Fibroblast of skin of left biceps (primary cell): ENCODE measurements at places on chromosomes 4 and X.

GRCh38 chrX:38166478-38167083 is 54.1 kb downstream of the SRPX start:
- DNase-seq, result no peak

DNA sequence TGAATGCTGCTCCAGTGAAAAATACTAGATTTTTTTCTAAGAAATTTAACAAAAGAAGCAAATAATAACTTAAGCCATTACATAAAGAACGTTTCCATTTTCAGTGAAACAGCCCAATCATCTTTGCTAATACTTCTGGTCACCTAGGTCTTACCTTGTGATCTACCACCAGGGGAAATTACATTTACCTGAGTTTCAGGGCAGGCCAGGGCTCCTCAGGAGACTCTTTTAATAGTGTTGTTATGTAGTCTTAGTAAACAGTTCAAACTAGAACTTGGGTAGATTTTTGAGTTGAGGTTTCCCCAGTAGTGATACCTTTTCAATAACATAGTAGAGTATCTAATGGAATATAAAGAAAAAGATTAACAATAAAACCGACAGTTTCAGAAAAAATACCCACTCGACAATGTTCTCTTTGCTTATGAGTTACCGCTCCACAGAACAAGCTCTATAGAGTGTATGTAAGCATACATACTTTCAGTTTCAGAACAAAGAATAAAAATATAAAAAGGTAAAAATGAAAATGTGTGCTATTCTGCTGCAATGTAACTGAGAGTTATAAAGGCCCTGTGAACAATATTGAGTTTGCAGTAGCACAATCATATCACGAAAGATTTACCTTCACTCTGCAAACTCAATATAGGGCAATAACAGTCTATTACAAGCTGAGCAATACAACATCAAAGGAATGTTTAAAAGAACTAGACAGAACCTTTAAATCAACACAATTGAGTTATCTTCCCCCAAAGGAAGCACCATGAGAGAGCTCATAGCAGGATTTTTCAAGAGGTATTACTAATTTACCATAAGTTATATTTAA is 165.8 kb downstream of the ATOH1 start:
- no peak for DNase-seq

DNA sequence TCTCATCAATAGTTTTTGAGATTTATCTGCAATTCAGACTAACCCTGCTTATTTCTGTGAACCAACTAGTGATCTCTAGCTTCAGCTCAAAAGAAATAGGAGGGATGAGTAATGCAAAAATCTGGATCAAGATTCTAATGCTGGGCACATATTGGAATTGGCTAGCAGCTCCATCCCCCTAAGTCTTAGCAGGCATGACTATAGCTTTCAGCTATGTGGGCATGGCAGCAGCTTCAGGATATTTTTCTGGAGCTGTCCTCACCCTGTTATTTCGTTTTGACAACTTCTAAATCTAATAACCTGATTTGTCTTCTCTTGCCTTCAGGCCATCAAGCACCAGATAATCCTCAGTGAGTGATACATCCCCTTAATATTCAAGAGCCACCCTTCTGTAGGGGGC is 50.8 kb upstream of the GNPDA2 start:
- DNase-seq, result no peak

DNA sequence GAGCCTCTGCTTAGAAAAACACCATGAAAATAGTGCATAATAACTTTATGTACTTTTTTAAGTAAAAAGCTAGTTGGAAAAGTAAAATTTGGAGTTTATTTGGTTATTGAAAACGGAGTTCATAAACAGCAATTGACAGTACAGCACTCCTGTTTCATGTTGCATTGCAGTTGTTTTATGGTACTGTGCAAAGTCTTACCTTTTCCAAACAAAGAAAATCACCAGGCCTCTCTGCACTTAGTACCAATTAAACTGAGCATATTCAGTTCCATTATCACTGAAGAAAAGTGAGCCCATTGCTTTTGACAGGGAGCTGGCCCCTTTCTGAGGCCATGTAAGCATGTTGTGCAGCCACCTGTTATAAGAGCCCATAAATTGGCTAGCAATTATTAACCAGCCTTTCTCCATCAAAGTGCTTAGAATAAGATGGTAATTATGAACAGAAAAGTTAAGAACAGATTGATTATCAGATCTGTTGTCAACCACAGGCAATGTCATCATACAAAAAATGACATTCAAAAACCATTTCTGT is 376.6 kb upstream of the EMCN start:
- DNase-seq, result no peak
